ENCODE measurements at places on chromosomes 3 and 15.

DNA sequence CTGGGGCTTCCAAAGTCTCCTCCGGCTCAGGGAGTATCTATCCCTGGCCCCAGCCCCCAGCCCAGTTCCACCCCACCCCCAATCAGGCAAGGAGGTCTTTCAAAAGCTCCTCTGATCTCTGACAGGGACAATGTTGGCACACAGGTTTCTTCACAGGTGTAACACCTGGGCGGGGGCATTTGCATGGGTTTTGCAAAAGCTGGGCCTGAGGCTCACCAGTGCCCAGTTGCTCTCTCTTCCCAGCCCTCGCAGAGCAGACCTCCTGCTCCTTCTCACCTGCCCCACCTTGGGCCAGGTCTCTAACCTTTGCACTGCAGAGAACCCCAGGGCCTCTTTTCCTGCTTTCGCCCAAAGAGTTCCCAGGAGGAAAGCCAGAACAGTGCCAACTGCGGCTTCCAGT, 8.6 kb upstream of the CSK start:
- DNase-seq: no peak

DNA sequence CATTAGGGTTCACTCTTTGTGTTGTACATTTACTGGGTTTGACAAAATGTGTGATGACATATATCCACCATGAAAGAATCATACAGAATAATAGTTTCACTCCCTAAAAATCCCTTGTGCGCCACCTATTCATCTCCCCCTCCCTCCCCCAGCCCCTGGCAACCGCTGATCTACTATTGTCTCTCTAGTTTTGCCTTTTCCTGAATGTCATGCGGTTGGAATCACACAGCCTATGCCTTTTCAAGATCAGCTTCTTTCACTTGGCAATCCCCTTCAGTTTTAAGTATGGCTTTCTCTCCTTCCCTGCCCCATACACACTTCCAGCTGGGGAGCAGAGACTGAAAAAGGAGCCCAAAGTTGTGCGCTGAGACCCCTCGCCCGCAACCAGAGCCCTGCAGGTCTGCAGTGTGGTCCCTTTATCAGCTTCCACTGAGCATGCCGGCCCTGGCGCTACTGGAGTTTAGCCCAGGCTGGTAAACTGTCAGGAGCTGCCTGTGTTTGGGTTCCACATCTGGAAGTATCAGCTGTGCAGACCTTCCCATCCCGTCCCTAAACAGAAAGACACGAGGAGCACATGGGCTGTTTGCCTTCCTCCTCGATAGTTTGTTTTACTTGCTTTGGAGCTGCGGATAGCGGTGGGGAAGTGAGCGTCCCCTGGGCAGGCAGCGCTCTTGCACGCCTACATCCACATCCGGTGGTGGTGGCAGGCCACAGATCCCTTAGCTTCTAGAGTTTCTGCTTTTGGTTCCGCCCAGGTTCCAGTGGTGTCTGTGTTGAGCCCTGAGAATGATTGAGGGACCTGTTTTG, 12.3 kb downstream of the BOC start:
- DNase-seq: no peak

DNA sequence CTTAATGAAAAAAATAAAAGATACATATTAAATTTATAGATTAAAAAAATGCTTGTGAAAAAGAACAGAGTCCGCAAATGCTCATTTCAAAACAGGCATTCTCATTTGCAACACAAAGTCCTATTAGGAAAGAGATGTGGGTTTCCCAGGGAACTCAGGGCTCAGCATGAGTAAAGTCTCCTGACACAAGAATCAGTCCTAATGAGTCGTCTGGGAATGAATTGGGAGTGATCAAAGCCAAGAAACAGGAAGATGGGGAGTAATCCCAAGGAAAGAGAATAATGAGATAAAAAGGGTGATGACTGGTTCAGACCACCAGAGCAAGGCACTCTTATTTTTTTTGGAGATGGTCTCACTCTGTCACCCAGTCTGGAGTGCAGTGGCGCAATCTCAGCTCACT, 443.7 kb downstream of the NR2F2 start:
- no peak for DNase-seq

- DNase-seq: peak; percentile 27
Observed at GRCh38 chr3:101069901-101070798, 76.9 kb upstream of the ABI3BP start.

DNA sequence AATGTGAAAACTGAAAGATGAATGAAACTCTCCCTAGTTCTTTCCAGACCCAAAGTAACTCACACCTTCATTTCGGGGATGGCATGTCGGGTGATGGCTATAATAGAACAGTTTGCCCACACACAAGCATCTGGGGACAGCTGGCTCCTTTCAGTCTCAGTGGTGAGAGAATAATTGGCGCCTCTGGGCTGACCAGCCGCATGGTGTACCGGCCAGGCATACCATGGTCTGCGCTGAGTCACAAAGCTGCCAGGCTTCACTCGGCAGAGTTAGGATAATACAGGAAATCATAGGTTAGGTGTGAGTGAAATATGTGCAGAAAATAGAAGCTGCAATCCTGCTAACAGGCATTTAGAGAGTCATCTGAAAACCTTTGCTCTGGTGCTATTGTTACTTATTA, 80.4 kb upstream of the IGF1R start:
- DNase-seq: no peak

- no peak for DNase-seq
Observed at GRCh38 chr3:134654031-134654430, 3.2 kb upstream of the KY start.

Measured in fibroblast of skin of right quadriceps (primary cell).